Mesenchymal stem cell (in vitro differentiated cells and primary cell): ENCODE measurements at places on chromosomes 5 and 9.
A peak's percentile ranks its signal among the peaks of the same experiment; 100 is the strongest.

DNA sequence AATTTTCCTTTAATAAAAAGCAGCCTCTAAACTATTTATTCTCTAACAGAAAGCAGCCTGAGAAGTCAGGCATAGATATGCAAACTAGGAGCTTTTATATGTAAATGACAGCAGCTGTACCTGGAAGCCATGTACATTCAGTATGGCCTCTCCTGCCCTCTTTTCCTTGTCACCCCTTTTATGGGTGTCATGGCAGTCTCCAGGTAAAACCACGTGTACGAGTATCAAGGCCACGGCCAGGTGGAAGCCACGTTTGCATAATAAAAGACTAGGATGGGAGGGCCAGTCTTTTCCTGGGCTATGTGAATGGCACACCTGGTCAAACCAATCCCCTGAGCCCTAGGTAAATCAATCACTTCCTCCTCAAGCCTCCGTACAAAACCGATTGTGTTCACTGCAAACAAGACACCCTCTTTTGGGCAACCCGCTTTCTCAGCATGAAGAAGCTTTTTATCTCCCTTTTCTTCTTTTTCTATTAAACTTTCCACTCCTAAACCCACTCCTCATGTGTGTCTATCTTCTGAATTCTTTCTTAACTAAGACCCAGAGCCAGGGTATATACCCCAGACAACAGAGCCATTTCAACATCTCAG is 419.5 kb upstream of the CTNND2 start:
- no peak for DNase-seq

GRCh38 chr5:63081402-63081801 is 502.8 kb downstream of the LRRC70 start:
- DNase-seq, result no peak

DNA sequence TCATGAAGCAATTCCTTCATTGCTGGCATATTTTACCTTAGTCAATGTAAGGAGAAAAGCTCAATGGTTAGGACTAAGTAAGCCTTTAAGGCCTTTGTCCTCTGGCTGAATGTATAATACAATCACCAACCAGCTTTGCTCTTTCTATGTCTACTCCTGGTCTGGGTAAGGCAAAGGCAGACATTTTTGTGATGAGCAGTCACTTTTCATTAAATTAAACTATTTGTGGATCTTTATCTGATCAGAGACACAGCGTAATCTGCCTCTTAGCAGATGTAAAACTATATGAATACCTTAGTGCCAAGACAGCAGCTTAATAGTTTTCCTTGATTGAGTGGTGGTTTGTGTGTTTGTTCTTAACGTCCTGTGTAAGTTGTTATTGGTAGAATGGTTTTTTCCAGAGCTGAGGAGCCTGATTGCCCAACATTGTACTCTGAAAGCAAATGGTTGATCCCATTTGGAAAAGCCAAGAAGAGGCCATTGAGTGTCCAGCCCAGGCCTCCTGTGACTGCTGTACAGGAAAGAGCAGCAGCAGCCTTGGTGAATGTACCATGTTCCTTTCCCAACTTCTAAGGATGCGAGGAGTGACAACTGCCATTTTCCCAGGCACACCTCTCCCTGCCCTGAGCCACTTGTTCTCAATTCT is 16.5 kb upstream of the CXXC5 start:
- peak; percentile 71 for DNase-seq

- DNase-seq, result no peak
These were observed 84.5 kb downstream of the BRINP1 start for GRCh38 chr9:119284587-119285337.

DNA sequence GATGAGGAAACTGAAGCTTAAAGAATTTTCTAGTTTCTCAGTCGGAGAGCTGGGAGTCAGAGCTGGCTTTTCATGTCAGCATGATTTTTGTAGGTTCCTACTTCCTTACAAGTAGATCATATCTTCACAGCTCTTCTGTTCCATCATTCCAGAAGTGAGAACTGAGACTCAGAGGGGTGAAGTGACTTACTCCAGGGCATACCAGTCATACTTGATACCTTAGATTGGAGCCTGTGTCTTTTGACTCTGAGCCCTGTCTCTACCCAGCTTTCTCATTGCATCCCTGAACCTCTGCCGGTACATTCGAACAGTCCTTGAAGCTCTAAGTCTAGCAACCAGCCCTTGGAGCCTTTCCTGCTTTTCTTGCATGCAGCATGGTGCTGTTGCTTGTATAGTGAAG is 53.3 kb downstream of the MCCC2 start:
- no peak for DNase-seq

- DNase-seq, result no peak
These were observed 63.6 kb downstream of the NIPBL start for GRCh38 chr5:36939969-36940858.

- DNase-seq, result no peak
These were observed 382.1 kb downstream of the CDH18 start for GRCh38 chr5:19605846-19606407.

- DNase-seq, result peak; percentile 39
These were observed 144.4 kb upstream of the NR4A3 start for GRCh38 chr9:99677281-99677680.

GRCh38 chr5:96752341-96753016 is 55.3 kb downstream of the ERAP1 start:
- peak; percentile 68 for DNase-seq
